Caco-2 (cell line): ENCODE measurements at places on chromosomes 1 and 21.

DNA sequence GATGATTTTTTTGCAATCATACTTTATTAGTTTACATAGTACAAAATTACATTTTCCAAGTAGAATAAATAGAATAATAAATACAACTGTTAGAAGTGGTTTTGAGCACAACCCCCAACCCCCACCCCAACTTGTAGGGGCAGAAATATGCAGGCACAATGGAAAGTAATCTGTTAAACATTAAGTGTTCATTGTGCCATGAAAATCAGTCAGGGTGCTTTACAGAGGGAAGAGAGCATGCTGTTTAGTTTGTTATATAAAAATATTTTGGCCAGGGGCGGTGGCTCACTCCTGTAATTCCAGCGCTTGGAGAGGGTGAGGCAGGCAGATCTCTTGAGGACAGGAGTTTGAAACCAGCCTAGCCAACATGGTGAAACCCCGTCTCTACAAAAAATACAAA is 2.6 kb downstream of the OR10T2 start:
- DNase-seq = no peak

DNA sequence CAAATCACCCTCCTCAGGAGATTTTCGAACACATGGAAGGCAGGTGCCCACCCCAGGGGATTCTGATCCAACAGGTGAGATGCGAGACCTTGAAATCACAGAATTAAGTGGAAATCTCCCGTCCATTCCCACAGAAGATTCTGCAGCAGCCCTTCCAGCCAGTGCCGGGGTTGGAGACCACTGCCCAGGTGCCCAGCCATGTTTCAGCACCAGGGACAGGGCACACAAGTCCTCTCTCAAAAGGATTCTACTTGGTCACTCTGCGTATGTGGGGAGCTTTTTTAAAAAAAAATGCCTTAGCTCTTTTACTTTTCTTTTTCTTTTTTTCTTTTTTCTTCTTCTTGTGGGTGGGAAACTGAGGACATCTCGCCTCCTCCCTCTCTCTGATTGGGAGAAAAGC is 80.7 kb downstream of the VWA5B1 start:
- DNase-seq = peak; percentile 38

- no peak for DNase-seq
Measured at GRCh38 chr1:87052400-87052799, 138.0 kb downstream of the HS2ST1 start.

GRCh38 chr1:52041551-52042185 is 8.1 kb upstream of the KTI12 start:
- no peak for DNase-seq

DNA sequence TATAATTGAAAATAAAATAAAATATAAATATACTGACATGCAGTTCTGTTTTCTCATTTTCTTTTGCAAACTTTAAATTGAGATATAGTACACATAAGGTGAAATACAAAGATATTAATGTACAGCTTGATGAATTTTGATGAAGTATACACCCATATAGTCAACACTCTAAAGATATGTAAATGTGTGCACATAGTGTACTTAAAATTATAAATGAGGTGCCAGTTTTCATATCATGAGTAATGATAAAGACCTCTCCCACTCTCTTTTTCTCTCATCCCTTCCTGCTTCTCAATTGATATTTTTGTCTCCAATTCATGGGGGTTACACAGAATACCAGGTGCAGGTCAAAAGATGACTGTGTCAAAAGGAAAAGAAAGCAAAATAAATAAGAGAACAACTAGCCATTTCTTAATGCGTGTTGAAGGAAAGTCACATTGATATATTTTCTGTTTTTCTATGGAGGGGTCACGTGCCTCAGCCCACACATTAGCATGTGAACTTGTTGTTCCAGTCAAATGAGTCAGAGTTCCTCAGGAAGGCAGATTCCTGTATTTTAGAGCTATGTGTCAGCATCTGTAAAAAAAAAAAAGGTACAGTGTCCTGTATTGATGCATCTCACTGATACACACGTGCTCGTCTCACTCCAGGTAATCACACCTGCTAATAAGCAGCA is 64.3 kb upstream of the HOOK1 start:
- DNase-seq = no peak

DNA sequence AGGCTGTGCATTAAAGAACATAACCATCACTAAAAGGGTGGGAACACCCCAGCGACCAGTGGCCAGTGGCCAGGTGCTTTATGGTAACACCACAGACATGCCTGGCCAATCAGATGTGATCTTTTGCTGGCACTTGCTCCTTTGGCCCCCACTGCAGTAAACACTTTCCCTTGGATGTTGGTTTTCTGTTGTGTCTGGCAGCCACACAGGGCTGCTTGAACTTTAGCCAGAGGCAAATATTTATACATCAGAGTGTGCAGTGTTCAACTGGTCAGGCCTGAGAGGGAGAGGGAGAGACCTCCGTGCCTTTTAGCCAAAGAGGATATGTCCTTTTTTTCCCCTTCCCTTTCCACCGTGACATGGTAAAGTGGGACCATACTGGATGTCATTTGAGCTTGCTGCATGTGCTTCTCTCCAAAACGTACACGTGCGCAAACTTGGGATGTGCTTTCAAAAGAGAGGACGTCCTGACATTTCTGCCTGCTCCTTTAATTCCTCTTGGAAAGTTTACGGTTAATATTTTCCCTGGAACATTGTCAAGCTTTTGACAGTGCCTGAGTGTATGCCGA is 101.2 kb downstream of the NFIA start:
- peak; percentile 1 for DNase-seq

GRCh38 chr1:212608959-212609700 is 569 bp downstream of the ATF3 start:
- DNase-seq = peak; percentile 65

- DNase-seq = no peak
Measured at GRCh38 chr1:28456078-28456477, 49.8 kb upstream of the RCC1 start.

DNA sequence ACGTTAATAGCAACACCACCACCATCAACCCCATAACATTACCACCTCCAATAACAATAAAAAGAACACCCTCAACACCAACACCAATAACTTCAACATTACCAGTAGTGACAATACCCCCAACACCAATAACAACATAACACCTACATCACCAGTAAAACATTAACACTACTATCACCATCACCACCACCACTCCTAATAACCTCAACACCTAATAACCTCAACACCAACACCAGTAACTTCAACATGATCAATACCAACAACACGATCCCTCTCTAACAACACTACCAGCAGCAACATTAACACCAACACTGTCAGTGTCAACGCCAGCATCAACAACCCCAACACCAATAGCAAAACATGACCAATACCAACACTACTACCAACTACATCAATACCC is 57.2 kb downstream of the TAS1R2 start:
- no peak for DNase-seq

DNA sequence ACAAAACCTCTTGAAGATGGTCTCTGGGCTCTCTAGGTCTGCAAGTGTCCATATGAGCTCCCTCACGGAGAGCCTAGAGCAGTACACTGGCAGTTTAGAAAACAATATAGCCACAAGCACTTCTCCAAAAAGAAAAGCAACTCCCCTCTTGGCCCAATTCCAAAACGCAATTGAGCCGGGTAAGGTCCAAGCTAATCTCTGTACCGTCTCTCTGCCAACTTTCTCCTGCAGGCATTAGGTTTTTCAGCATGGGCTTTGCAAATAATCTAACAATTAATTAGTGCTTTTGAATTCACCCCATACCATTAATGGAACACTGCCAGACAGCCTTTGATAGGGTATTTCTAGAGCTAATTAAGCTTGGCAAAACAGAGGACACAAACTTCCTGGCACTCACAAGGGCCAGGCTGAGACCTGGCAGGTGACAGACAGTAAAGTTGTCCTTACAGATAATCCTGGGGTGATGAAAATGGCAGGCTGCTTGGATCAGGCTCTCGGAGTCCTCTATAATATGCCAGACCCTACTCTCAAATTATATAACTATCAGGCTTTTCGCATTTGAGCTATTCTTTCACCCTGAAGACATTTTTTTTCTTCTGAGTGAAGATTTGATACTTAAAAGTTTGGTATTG is 39.8 kb downstream of the TGFBR3 start:
- no peak for DNase-seq

DNA sequence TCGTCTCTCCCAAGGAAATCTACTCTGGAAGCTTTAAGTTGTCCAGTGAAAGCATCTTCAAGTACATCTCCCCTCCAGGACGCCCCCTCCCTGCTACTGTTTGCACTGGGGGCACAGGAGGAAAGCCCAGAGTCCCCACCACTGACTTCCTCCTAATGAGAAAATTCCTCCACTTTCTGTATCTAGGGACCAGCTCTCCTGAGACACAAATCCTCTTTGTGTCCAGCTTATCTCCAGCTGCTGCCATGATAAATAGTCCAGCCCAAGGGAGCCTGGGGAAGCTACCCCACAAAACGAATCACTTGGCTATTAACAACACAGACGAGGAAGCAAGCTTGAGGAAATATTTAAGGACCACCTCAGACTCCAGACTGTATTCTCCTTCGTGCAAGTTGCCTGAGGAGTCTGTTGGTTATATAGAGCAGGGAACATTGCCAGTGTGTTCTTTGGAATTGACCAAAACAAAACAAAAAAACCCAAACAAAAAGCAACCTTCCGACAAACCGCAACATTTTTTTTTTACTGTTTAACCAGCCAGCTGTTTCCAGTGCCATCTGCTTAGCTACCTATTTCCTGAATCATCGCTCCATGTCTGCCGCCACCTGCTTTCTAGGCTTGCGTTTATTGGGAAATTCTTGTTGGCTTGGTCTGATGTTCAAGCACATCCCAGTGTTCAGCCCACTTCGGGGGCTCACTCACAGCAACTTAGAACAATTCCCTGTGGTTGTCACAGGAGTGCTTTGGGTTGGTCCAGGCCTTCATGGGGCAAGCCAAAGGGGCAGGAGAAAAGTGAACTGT is 7.7 kb downstream of the C1orf226 start:
- no peak for DNase-seq

DNA sequence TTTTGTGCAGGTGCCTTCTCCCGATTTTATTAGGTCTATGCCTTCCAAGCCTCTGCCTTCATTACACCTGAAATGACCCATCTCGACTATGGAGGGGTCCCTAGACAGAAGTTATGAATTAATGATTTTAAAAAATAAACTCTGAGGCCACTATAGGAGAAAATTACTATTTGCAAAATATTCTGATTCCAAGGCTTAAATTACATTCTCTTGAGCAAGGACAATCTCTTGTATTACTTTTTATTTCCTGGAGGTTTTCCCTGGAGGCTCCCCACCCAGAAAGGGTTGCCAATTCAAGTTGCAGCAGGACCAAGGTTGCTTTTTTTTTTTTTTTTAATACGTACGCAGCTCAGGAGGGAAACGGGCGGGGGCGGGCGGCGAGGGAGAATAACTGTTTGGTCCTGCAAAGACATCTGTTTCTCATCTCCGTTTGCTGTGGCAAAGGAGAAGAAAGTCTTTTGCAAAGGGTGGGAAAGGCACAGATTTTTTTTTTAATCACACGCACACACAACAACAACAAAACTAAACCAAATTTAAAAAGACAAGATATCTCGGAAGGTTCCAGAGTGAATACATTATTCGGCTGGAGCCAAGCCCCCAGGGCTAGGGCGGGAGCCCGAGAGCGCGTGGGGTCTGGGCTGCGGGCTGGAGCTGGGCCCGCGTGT is 618 bp upstream of the SERTAD4 start:
- DNase-seq = no peak

- DNase-seq = peak; percentile 18
Measured at GRCh38 chr1:8241417-8242014, 76.4 kb upstream of the SLC45A1 start.

GRCh38 chr1:30655672-30656071 is 67.7 kb downstream of the MATN1 start:
- DNase-seq = no peak

DNA sequence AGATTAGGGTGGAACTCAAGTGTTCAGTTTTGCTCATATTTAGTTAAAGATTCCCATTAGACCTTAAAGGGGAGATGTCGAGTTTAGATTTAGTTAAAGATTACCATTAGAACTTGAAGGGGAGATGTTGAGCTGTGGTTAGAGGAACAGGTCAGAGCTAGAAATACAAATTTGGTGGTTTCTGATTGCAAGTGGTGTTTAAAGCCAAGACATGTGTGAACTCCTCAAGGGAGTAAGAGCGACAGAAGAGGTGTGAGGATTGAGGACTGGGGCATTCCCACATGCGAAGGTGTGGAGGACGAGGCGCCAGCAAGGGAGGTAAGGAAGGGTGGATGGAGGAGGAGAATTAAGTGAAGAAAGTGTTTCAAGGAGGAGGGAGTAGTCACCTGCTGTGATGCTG is 168.6 kb downstream of the IER5 start:
- no peak for DNase-seq

- no peak for DNase-seq
Measured at GRCh38 chr21:45126204-45126626, 51.8 kb downstream of the ADARB1 start.

GRCh38 chr1:203898458-203899352 is 37.3 kb downstream of the SNRPE start:
- DNase-seq = peak; percentile 39

DNA sequence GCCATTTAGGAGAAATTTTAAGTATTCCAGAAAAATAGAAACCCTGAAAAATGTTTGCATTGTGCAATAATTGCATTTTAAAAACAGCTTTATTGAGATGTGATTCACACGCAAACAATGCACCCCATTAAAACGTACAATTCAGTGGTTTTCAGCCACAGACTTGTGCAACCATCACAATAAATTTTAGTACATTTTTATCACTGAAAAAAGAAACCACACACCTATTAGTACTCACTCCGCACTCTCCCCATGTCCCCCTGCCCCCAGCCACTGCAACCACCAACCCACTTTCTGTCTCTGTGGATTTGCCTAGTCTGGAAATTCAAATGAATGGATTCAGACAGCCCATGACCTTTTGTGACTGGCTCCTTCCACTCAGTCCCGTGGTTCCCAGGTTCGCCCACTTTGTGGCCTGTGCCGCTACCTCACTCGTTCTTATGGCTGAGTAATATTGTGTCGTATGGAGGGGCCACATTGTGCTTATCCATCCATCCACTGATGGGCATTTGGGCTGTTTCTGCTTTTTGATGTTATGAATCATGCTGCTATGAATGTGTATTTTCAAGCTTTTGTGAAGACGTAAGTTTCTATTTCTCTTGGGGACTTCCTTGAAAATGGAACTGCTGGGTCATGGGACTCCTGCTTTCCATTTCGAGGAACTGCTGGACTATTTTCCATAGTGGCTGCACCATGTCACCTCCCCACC is 147.7 kb upstream of the ARHGEF16 start:
- DNase-seq = no peak

DNA sequence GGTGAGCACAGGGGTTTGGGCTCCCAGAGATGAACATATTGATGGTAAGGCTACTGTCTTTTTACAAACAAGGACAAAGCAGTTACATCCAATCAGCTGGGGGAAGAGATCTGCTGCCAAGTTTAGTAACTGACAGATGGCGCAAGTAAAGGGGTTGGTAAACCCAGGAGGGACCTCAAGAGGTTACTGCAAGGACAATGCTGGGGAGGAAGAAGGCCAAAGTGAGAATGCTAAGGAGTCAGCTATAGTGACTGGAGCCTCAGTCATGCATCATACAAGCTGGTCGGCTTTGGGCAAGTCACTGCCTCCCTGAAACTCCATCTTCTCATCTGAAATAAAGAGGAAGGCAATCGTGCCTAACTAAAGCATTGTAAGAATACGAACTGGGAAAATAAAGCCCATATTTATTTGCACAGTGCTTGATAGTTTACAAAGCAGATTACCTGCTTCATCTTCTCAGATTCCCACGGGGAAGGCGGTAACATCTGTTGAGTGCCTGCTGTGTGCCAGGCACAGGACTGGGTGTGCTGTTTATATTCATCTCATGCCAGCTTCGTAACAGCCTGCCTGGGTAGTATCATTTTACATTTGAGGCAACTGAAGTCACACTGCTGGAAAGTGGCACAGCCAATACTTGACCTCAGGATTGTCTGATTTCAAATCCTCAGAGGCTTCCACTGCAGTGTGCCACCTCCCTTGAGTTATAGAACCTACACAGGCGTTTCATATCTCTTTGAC is 114.8 kb downstream of the BEND5 start:
- DNase-seq = no peak
